Femur (tissue), 1 donor: ENCODE measurements at places on chromosomes 2 and 18.
A peak's percentile ranks its signal among the peaks of the same experiment; 100 is the strongest.

GRCh38 chr18:56083523-56084287 is 495.7 kb upstream of the TCF4 start:
- no peak for DNase-seq

DNA sequence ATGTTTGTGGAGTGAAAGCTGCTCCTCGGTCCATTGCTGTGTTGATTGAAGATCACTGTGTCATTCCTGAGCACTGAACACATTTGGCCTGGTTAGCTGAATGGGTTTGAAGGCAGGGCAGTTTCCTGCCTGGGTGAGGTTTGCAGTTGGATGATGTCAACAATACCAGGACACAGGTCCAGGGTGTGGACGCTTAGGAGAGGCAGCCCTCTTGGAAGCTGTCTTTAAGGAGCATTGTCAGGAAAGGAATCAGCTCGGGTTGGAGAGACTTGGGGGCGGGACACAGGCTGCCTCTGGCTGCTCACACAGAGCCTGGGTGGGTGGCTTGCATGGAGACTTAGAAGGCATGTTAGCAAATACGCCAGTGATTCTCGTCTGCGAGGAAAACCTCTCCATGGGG is 237.7 kb downstream of the SEPTIN10 start:
- DNase-seq, result peak; percentile 12

GRCh38 chr18:23422751-23423418 is 30.2 kb upstream of the RIOK3 start:
- peak; percentile 80 for DNase-seq

- no peak for DNase-seq
Observed at GRCh38 chr2:68837861-68838341, 33.3 kb downstream of the BMP10 start.

DNA sequence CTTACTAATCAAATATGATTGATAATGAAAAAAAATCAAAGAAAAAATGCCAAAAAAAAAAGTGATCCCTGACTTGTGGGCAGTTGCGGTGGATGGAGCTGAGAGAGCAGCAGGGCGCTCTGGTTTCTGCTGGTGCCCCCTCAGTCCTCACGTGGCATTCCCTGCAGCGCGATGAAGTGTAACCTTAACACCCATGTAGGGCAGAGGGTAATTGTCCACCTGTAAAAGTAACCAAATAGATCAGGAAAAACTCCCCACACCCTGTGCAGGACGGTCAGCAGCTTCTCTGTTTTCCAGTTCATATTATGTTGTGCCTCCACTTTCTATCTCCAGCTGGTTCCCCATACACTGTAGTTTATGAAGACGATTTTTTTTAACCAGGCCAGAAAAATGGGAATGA is 25.0 kb downstream of the COA5 start:
- DNase-seq, result no peak
